ENCODE measurements at places on chromosomes 2 and 18. TPM values are rescaled to one million over a fixed set of nuclear protein-coding genes. Genes with fewer than 3 reads are reported as not detected.
A peak's percentile ranks its signal among the peaks of the same experiment; 100 is the strongest.

CRACDL gene
- not detected for total RNA-seq

MALL gene
- not detected for total RNA-seq

STPG4 gene
- not detected for total RNA-seq

GKN1 gene
- total RNA-seq, result not detected

PLCL1 gene
- not detected for total RNA-seq

GLI2 gene
- total RNA-seq, result 1.3 TPM

TEX51 gene
- total RNA-seq, result not detected

- DNase-seq, result no peak
Observed at GRCh38 chr2:33247365-33247764, 229.1 kb upstream of the RASGRP3 start.

DNA sequence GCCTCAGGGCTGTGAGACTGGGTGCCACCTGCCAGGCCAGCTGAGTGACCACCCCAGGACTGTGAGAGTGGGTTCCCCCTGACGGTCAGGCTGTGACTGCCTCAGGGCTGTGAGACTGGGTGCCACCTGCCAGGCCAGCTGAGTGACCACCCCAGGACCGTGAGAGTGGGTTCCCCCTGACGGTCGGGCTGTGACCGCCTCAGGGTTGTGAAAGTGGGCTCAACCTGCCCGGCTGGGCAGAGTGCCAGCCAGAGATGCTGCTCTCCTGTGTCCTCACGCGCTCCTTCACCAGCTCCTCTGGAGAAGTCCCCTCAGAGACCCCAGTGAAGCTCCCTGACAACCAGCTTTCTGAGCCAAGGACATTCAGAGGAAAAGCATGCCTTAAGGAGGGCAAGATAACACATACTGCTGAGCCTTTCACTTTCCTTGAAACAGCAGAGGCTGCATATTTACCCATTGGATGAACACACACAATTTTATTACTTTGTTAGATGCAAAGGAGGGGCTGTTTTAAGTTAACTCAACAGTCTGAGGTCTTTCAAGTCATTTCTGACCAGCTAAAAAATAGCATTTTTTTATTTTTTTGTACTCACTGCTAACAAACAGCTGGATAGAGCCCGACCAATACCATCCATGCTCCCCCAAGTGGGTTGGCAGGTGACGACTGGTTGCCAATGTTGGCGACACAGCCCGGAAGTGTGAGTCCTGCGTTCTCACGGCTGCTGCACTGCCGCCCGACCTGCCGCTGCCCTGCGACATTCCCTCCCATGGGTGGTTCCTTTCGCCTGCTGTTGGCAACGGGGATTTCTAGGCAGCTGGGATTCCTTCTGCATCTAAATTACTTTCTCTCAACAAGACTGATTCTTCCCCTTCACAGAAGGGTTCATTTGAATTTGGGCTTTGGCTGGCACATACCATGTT is 70.7 kb downstream of the NDUFA10 start:
- DNase-seq, result no peak

GRCh38 chr18:10353791-10354190 is 100.6 kb upstream of the APCDD1 start:
- peak; percentile 41 for DNase-seq

DNA sequence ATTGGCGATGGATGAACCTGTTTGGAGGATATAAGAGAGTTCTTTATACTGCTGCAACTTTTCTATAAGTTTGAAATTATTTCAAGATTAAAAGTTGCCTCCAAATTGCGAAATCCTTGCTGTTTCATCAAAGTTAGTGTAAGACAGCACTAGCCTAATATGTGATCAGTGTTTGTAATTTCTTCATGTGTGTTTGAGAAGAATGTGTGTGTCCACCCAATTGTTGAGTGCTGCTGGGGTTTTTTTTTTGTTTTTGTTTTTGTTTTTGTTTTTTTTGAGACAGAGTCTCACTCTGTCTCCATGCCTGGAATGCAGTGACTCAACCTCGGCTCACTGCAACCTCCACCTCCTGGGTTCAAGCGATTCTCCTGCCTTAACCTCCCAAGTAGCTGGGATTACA is 33.4 kb downstream of the CDK15 start:
- DNase-seq, result no peak

- DNase-seq, result peak; percentile 35
Observed at GRCh38 chr2:233928594-233929351, 11.6 kb downstream of the TRPM8 start.

DNA sequence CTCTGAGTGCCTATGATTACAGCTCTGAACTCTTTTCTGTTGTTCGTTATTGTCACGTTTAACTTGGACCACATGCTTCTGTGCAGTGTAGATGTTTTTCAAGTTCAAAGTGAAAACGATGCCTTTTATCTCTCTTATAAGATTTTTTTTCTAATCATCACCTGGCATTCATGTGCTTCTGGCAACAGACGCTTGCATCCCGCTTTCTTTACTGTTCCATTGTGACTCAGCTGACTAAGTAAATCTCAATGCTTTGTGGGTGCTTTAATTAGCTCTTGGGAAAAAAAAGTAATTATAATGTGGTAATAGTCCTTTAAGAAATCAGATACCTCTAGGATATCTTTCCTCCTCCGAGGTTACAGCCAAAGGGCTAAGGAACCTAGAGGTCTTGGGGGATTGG is 31.2 kb upstream of the RMP24 start:
- no peak for DNase-seq

- DNase-seq, result no peak
Observed at GRCh38 chr18:58955001-58955400, 90.3 kb downstream of the ZNF532 start.

DNA sequence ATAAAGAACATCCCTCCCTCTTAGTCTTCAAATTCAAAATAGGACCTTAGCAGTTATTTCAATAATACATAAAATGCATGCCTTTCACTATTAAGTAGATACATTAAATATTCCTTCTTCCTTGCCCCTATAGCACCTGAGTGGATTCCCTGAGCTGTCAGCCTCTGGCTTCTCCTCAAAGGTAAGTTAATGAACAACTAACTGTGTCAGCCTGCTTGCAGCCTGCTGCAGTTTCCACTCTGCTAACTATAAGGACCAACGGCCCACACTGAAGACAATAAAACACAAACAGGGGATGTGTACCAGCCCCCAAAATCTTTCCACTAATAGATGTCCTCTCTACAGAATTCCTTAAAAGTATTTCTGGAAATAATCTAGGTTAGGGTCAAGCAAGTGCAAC is 5.0 kb downstream of the KCTD1 start:
- DNase-seq, result no peak

- peak; percentile 73 for DNase-seq
Observed at GRCh38 chr2:25951071-25951547, 31.2 kb downstream of the KIF3C start.

DNA sequence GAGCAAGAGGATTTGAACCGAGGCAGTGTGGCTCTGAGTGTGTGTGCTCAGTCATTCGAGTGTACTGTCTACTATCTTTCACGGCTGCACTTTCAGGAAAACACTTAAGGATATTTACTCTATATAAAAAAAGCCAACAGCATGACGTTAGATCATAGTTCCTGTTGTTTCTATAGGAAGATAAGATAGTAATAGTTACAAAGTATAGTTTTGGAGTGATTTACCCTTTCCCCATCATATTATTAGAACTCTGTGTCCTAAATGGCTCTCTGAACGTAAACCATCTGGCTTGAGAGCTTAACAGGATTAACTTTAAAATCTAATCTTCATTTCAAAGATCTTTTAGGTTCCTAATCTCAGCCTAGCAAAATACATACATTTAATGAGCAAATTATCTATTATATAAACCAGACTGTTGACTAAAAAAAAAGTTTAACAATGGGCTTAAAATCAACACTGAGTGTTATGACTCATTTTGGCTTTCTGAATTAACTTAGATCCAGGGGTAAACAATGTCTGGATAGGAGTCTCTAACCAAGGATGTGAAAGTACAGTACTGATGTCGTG is 150.3 kb upstream of the DNMT3A start:
- DNase-seq, result no peak

- no peak for DNase-seq
Observed at GRCh38 chr2:100126897-100127401, 15.4 kb downstream of the AFF3 start.

DNA sequence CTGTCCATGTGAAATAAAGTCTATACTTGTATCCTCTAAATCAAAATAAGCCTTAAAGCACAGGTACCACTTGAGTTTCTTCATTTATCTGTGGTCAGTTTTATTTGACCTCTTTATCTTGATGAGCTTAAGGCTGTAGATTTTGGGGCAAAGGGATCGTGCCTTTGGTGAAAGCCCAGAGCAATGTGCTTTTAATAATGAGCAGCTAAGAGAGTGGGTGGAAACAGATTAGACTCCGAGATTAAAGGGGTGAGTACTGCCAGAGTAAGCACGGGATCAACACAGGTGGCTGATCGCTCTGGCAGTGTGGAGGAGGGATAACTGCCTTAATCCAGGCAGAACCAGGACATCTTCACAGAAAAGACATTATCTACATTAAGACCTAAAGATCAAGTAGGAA is 280.4 kb downstream of the TDRD15 start:
- no peak for DNase-seq

- no peak for DNase-seq
Observed at GRCh38 chr18:75097491-75098225, 111.3 kb downstream of the PTGR3 start.

DNA sequence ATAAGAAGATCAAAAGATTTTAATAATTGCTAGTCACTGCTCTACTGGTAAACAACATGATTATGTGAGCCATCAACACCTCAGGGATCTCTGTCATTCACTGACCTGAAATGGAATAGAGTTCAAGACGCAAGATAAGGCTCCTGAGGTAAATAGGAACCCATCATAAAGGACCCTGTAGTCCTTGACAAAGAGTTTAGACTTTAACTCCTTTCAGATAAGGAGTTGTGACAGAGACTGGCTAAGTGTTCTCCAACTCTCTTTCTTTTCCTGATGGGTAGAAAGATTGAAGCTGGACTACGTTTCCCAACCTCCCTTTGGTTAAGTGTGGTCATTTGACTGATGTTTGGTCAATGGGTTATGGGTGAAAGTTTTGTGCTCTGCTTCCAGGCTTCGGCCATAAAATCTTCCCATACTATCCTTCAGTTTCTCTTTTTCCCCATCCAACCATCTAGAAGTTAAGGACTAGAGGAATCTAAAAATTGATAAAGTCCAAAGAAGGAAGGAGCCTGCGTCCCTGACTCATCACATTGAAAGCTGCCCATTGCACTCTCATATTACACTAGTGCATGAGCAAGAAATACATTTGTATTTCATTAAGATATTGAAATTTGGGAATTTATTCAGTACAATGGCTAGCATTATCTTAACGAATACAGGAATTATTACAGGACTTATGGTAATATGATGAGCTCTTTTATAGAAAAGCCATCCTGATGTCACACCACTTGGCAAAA is 293.7 kb upstream of the ACVR2A start:
- no peak for DNase-seq

GRCh38 chr2:52970642-52971041 is 797.0 kb upstream of the CHAC2 start:
- no peak for DNase-seq

- DNase-seq, result no peak
Observed at GRCh38 chr18:55284614-55285013, 303.4 kb downstream of the TCF4 start.

- no peak for DNase-seq
Observed at GRCh38 chr18:65039578-65039977, 711.2 kb upstream of the CDH7 start.

GRCh38 chr2:239251971-239252370 is 148.8 kb downstream of the HDAC4 start:
- no peak for DNase-seq

GRCh38 chr18:10057401-10057893 is 143.6 kb downstream of the VAPA start:
- no peak for DNase-seq

DNA sequence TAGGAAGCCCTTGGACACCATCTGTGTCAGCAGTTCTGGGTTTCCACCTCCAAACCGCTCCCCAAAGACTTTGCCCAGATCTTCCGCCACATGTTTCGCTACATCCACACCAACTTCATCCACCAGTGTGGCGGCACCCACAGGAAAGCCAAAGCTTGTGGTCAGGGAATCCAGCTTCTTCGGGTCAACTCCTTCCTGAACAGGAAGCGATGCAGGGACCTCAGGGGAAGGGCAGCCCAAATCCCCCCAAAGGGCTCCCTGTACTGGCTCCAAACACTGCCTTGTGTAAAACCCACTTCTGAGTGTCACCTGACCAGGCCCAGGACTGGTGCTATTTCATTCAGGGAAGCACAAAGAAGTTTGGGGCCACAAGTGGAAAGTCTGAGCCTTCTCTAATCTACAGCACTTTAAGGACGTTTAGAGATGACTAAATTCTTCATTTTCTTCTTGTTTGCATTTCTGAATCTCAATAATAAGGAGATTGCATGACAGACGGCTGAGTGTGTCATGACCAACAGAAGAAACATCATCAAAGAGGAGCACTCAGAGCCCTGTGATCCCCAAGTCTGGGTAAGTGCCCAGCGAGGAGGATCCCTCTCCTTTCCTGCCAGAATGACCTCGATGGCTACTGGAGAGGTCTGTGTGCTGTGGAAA is 20.8 kb downstream of the GAREM2 start:
- no peak for DNase-seq

DNA sequence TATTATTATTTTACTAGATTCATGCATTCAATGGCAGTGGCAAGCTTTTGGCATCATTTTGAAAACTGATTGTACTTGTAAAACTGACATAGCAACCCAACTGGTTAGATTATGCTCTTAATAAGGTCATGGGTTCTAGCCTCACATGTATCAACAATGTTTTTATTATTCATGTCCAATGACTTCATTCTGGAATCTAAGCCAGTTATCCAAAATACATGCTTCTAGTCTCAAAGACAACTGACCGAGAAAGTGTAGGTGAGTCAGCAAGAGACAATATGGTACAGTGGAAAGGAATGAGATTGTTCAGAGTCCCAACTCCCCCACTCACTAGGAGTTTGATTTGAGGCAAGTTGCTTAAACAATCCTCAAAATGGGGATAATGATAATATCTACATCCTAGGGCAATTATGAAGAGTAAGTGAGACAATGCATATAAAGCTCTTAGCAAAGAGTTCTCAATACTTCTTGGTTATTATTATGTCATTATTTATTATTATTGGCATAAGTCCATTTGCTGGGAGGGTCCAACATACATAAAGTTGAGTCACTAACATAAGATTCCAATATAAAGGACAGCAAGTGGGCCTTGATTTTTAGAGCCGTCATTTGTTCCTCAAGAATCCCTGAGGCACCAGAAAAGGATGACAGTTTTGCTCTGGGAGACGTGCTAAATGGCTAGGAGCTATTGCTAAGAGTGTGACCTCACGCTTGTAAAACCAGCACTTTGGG is 99.4 kb downstream of the NEB start:
- DNase-seq, result no peak

- DNase-seq, result no peak
Observed at GRCh38 chr18:48091869-48092497, 161.5 kb upstream of the SMAD2 start.
